ENCODE measurements at places on chromosomes 3 and 15. TPM values are rescaled to one million over a fixed set of nuclear protein-coding genes. Genes with fewer than 3 reads are reported as not detected.
A peak's percentile ranks its signal among the peaks of the same experiment; 100 is the strongest.

DNA sequence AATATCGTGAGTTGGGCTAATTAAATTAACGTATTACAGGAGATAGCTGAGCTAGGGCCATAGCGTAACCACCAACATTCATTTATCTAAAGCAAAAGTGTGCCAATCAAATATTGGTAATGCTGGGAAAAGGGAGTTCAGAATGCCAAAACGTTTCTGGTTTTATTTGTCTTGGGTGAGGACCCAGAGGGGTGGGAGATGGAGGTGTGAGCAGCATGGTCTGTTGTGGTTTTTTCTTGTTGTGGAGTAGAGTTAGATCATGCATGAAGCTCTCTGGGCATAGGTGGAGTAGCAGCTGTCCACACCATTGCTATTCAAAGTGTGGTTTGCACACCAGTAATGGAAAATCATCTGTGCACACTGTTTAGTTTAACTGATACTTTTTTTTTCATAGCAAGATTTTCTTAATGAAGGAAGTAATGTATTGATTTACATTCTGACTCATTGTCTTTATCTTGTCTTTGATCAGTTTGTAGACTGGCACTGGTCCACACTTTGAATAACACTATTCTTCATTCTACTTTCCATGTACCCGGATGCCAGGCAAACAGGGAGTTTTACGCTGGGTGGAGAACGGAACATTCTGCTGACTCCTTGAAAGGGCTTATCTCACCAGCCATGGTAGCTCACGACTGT, 50.8 kb upstream of the CRTC3 start:
- peak overlapping the region; percentile 54 for H3K27ac ChIP-seq
- peak; percentile 20 for DNase-seq
- no peaks in the 10 kb centered on the region for H3K27me3 ChIP-seq
- peaks cover 100% of the 10 kb centered on the region for H3K36me3 ChIP-seq
- peaks cover 8% of the 10 kb centered on the region for H3K4me1 ChIP-seq

AGBL1 gene
- polyA plus RNA-seq = not detected

GRCh38 chr3:24550588-24550987, 55.9 kb upstream of the THRB start:
- H3K27me3 ChIP-seq = no peaks in the 10 kb centered on the region
- H3K4me3 ChIP-seq = no peak overlapping the region
- DNase-seq = no peak
- no peak overlapping the region for H3K27ac ChIP-seq

TUBGCP4 gene
- 2.6 TPM for polyA plus RNA-seq

DNA sequence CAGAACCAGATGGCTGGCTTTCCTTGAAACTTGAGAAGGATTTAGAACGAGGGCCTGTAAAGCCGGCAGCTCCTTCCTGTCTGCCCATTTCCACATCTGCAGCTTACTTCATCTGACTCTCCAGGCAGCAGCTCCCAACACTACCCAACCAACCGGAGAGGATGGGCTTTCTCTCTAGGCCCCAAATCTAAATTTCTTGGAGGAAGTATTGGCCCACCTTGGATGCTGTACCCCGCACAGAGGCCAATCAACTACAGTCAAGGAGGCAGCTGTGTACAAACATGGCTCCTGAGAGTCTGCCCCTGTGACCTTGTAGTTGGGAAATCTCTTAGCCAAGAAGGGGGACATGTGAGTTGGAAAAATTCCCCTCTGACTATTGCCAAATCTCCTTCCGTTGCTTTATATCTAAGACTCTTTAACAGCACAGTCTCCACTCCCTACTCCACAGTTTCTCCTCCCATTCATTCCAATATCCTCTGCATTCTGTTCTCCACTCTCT, 8.0 kb upstream of the ACAP2 start:
- no peaks in the 10 kb centered on the region for H3K27me3 ChIP-seq
- H3K4me1 ChIP-seq = no peaks in the 10 kb centered on the region
- H3K4me3 ChIP-seq = no peak overlapping the region
- H3K36me3 ChIP-seq = no peaks in the 10 kb centered on the region
- DNase-seq = no peak

ZNF501 gene
- 1.2 TPM for polyA plus RNA-seq

DNA sequence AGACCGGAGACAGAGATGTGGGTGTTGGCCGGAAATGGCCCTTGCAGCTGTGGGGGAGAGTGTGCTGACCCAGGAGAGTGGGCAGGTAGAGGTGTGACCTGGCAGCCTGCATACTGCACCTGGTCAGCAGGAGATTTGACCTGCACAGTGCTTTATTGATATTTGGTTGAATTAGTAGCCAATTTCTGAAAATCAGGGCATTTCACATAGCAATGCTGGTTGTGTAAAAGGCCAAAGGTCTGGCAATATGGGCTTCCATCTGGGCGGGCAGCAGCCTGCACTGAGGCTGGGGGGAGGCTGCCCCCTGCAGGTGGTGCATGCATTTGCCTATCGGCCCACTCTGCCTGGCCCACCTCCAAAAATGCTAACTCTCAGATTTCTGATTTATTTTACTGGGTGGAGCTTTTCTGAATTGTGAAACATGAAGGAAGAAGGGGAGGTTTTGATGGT, 9.4 kb upstream of the MGLL start:
- DNase-seq = peak; percentile 58
- H3K27me3 ChIP-seq = no peaks in the 10 kb centered on the region
- no peak overlapping the region for H3K4me3 ChIP-seq
- peaks cover 14% of the 10 kb centered on the region for H3K4me1 ChIP-seq

ZIC4 gene
- not detected for polyA plus RNA-seq

DNA sequence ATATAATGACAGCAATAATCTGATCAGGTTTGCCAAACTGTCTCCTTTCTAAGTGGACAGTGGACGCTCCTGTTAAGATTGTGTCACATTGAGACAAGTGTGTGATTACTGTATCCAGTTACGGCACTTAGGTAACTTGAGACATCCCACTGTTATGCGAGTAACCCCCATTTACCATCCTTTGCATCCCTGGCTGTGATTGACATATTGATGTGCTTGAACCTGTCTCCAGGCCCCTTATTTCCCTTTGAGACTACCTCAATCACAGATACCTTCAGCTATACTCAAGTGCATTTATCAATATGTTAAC, 785.2 kb downstream of the NR2F2 start:
- H3K36me3 ChIP-seq = no peaks in the 10 kb centered on the region
- no peaks in the 10 kb centered on the region for H3K27me3 ChIP-seq
- H3K27ac ChIP-seq = no peak overlapping the region
- no peak overlapping the region for H3K4me3 ChIP-seq

MYRIP gene
- polyA plus RNA-seq = 4.4 TPM

ENTPD3 gene
- 3.8 TPM for polyA plus RNA-seq

ALDH1L1 gene
- 4.4 TPM for polyA plus RNA-seq

- DNase-seq = no peak
- no peak overlapping the region for H3K4me3 ChIP-seq
- no peak overlapping the region for H3K27ac ChIP-seq
- peaks cover 26% of the 10 kb centered on the region for H3K27me3 ChIP-seq
- H3K4me1 ChIP-seq = no peaks in the 10 kb centered on the region
Observed at GRCh38 chr15:79454063-79454462, 21.9 kb downstream of the MINAR1 start.

DNA sequence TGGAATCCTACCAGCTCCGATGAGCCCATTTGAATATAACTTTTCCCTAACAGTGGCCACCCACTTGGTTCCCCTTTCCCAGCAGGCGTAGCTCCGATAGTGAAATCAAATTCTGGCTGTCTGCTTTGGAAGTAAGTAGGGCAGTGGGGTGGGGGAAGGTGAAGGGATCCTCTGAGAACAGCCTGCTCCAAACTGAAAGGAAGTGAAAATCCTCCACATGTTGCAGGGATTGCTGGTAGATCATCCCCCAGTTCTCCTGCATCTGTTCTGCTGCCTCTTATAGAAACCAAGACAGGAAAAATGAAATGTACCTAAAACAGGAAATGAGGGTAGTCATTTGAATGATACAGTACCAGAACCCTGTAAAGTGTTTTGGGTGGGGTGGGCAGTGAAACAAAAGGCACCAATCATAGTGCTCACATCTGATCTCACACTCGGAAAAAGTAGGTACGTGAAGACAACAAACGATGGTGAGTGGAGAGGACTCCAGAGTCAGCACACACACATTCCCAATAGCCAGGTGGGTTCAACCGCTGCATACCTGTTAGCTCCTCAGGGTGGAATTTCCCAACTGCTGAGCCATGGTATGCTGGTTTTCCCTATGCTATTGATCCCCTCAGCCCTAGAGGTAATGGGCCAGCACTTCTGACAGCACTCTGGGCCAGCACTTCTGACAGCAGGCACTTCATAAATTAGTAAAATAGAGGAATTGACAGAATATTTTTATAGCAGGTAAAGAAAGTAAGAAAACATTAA, 304.9 kb upstream of the ADAMTS9 start:
- no peak overlapping the region for H3K27ac ChIP-seq
- no peak for DNase-seq
- H3K27me3 ChIP-seq = no peaks in the 10 kb centered on the region
- no peaks in the 10 kb centered on the region for H3K36me3 ChIP-seq
- no peak overlapping the region for H3K4me3 ChIP-seq
- no peaks in the 10 kb centered on the region for H3K4me1 ChIP-seq

DNA sequence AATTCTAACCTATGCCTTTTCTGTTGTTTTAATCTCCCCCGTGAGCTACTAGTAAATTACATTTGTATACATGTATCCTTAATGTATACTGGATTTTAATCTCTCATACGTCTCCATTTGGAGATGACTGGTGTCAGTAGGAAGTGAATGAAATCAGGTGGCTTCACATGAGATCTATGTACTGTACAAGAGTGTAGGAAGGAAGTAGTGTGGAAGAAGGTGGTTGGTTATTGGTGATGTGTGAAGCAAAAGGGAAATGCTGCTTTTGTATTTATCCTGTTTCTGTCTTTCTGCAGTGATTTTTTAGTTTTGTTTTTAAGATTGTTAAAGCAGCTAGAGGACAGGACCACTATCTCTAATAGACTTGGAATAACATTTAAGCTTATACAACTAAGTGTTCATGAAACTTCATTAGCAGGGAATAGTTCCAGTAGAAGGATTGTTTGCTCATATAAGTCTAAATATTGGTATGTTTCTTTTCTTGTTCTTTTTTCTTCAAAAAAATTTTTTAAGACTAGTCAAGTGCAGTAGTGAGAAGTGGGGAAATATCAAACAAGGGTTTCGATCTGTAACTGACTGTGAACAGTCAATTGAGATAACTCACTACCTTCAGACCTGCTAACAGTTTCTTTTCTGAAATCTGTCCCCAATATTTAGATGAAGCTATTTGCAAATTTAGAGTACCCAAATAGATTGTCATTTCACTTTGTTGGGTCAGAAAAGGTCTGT, 15.3 kb downstream of the SNX1 start:
- no peak for DNase-seq
- peaks cover 36% of the 10 kb centered on the region for H3K36me3 ChIP-seq
- H3K4me3 ChIP-seq = no peak overlapping the region
- H3K4me1 ChIP-seq = peaks cover 8% of the 10 kb centered on the region
- H3K27ac ChIP-seq = peak overlapping the region; percentile 23

GRCh38 chr15:45527086-45527485, 4.5 kb upstream of the SLC30A4 start:
- no peak overlapping the region for H3K27ac ChIP-seq
- H3K36me3 ChIP-seq = no peaks in the 10 kb centered on the region
- no peaks in the 10 kb centered on the region for H3K27me3 ChIP-seq
- peaks cover 5% of the 10 kb centered on the region for H3K4me1 ChIP-seq
- H3K4me3 ChIP-seq = no peak overlapping the region

TMEM45A gene
- 8.7 TPM for polyA plus RNA-seq

DNA sequence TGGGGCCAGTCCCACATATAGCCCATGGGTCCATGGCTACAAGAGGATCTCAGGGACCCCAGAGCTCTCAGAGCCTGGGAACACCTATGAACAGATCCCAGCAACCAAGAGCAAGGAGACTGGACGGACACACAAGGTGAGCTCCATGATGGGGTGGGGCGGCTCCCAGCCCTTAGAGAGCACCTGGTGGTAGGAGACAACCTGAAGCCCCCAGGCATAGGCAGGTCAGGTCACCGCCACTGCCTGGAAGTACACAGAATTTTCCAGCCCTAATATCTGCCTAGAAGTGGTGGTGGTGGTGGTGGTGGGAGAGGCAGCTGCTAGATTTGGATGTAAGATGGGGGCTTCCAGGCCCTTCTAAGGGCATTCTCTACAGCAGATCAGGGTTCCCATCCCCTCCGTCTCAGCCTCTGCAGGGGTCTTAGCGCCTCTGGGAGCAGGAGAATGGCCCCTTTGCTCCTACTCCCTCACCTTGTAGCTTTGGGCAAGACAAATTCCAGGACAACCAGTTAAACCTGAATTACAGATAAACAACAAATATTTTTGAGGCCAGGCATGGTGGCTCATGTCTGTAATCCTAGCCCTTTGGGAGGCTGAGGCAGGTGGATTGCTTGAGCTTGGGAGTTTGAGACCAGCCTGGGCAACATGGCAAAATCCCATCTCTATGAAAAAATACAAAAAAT, 9.2 kb downstream of the SH2D7 start:
- H3K36me3 ChIP-seq = no peaks in the 10 kb centered on the region
- H3K4me3 ChIP-seq = no peak overlapping the region
- no peak overlapping the region for H3K27ac ChIP-seq
- H3K4me1 ChIP-seq = peaks cover 4% of the 10 kb centered on the region
- no peaks in the 10 kb centered on the region for H3K27me3 ChIP-seq
- DNase-seq = no peak

- no peaks in the 10 kb centered on the region for H3K4me1 ChIP-seq
- H3K4me3 ChIP-seq = no peak overlapping the region
Observed at GRCh38 chr15:35680951-35681350, 135.0 kb upstream of the DPH6 start.

EPHB1 gene
- polyA plus RNA-seq = not detected

MESP1 gene
- polyA plus RNA-seq = 1.3 TPM

- peaks cover 55% of the 10 kb centered on the region for H3K4me1 ChIP-seq
- no peaks in the 10 kb centered on the region for H3K36me3 ChIP-seq
- H3K4me3 ChIP-seq = peak overlapping the region; percentile 63
Observed at GRCh38 chr3:187744169-187745151, 808 bp downstream of the BCL6 start.

DNA sequence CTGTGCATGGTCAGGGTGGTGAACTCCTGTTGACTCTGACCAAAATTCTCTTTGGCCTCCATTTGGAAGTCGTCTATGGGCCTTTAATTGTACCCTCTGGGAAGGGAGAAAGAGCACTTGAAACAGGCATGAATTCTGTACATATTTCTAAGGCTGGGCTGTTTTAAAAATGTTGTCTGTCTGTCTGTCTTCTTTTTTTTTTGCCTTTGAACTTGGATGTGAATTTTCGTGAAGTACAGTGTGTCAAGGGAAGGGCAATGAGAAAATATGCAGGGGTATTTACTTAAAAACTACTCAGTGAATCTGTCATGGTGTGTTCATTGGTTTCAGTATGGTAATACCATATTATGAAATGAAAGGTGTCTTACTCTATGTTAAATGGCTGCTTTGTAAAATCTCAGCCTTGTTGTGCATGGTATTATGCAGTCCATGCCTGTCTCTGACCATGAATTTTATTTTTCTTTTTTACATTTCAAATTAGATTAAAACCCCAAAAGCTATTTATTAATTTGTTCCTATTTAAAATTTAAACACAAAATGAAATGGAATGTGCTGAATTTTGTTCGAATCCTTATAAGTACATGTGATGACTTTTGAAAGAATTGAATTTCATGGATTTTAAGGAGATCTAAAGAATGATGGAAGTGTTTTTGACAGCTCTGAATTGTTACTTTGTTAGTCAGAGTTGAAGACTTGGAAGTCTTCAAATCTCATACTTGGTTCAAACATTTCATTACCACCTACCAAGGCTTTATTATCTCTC, 51.1 kb downstream of the RARB start:
- no peak overlapping the region for H3K4me3 ChIP-seq
- no peaks in the 10 kb centered on the region for H3K27me3 ChIP-seq
- H3K36me3 ChIP-seq = no peaks in the 10 kb centered on the region

WDR48 gene
- 15.1 TPM for polyA plus RNA-seq

GRCh38 chr3:98746882-98747281, 16.3 kb upstream of the ST3GAL6 start:
- DNase-seq = peak; percentile 30
- H3K36me3 ChIP-seq = no peaks in the 10 kb centered on the region
